Stimulated activated CD4-positive, alpha-beta T cell treated with anti-CD3 and anti-CD28 coated beads, Interleukin-4, amount 100 ng/mL, for 4 hours (primary cell): ENCODE measurements at places on chromosomes 11 and 22.

DNA sequence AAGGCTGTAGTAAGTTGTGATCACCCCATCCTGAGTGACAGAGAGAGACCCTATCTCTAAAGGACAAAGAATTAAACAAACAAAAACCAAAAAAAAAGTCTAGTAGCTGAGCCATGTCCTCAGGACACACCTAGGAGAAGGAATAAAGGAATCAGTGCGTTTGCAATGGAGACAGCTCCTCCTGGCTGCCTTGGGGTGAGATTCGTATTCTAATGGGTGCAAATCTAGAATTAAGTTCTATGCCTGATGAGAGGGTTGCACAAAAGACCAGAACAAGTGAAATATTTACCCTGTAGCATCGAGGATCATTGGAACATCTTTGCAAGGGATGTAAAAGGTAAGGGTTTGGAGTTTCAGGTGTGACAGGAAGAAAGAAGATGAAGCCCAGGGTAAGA lies 70.3 kb upstream of the BMAL1 start:
- no peak for DNase-seq

DNA sequence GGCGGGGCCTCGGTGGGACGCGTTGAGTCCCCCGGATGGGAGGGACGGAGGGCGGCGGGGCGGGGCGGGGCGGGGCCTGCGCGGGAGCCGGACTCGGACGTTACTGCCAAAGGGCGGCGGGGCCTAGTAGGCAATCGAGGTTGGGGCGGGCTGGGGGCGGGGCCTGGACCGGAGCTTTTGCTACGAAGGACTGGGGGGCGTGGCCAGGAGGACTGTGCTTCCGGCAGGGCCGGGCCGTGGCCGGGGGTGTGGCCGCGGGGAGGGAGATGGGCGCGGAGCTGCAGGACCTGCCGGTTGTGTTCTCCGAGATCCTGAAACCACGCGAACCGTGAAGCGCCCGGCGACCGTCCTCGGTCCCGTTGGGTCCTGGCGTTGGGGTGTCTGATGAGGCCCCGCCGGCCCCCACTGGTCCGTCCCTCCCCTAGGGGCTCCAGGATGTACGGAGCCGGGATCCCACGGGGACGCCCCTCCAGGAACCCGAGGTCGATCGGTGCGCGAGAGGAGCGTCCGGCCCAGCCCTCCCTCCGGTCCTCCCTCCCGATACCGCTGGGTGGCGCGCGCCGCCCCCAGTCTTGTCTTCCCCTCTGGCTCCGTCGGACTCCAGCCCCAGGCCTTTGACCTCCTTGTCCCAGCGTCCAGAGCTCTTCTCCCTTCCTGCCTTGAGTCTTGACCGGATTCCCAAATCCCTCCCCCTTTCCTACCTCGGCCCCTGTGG lies 648 bp upstream of the NUDT8 start:
- peak; percentile 94 for DNase-seq

- DNase-seq = peak; percentile 69
These were observed 761 bp downstream of the HMBS start for GRCh38 chr11:119085437-119085847.

GRCh38 chr11:39374963-39375698 lies 2084.3 kb downstream of the LRRC4C start:
- DNase-seq = no peak

- DNase-seq = no peak
These were observed 52.1 kb downstream of the MYH9 start for GRCh38 chr22:36335621-36336020.

DNA sequence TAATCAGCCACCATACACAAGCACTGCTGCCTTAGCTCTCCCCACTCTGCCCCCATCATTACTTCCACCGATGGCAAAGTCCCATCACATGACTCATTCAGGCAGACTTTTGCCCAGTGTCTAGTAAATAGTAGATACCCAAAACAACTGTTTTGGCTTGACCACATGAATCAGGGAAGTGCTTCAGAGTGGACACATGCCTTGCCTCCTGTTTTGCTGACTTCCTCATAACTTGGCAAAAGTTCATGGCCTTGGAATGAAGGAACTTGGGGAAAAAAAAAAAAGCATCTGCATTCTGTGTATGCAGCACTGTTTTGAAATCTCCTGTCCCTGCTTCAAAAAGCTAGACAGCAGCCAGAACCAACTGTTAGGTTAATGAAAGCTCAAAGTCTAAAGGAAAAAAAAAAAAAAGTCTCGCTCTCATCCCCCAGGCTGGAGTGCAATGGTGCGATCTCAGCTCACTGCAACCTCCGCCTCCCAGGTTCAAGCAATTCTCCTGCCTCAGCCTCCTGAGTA lies 335.3 kb downstream of the FAM181B start:
- DNase-seq = no peak

GRCh38 chr11:69278091-69278867 lies 15.7 kb upstream of the MYEOV start:
- DNase-seq = no peak

- no peak for DNase-seq
These were observed 43.2 kb upstream of the E2F8 start for GRCh38 chr11:19283991-19284390.

GRCh38 chr11:12235947-12236743 lies 125.8 kb downstream of the MICAL2 start:
- DNase-seq = no peak

- DNase-seq = no peak
These were observed 147.4 kb upstream of the SNX19 start for GRCh38 chr11:131063638-131064037.

GRCh38 chr11:123450623-123451022 lies 20.6 kb downstream of the GRAMD1B start:
- no peak for DNase-seq

DNA sequence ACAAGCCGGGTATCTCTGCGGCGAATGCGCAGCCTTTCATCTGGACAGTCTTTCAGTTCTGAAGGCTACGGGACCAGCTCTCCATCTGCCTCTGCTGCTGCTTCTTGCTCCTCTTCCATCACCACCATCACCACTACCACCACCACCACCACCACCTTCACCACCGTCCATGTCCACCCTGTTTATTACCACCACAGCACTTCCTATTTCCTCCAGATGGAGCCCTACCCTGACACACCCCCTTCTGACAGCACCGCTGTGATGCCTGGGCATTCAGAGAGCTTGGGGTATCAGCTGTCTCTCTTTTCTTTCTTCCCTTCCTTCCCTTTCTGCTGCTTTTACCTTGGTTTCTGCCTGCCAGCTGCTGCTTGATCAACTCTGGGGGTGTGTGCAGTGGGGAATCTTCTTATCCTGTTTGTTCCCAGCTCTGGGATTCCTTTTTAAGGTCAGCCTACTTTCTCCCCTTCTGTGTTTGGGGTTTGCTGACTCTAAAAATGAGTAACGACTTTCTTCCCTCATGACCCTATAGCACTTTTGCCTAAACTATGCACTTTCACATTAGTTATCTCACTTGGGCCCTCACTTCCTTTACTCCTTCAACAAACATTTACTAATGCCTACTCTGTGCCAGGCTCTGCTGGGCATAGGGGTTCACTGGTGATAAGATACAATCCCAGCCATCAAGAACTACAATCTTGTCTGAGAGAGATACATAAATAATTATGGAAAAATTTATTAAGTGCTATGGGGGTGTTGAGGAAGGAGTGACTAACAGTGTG lies 7.8 kb upstream of the RRM1 start:
- no peak for DNase-seq

DNA sequence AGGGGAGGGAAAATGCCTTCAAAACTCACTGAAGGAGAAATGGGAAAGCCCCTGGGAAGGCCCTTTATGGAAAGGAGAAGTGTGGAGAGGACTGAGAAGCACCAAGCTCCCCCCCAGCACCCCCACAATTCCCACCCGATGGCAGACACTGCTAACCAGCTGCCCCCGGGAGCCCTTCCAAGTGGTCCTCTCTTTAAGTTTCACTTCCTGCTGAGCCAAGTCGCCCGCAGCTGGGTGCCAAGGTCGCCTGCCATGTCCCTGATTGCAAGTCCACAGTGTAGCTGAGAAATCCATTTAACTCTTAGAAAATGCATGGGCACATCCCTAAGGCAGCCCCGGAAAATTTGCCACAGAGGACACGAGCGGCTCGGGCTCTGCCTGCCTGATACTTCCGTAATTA lies 68.2 kb downstream of the GALNT18 start:
- DNase-seq = no peak

GRCh38 chr11:112524798-112525197 lies 264.1 kb upstream of the PLET1 start:
- no peak for DNase-seq

GRCh38 chr22:36201630-36202319 lies at the start of gene APOL4:
TSS of gene APOL4 (minus strand) at chr22:36201809. CDS start at chr22:36201734, 75 bp downstream.
- no peak for DNase-seq

DNA sequence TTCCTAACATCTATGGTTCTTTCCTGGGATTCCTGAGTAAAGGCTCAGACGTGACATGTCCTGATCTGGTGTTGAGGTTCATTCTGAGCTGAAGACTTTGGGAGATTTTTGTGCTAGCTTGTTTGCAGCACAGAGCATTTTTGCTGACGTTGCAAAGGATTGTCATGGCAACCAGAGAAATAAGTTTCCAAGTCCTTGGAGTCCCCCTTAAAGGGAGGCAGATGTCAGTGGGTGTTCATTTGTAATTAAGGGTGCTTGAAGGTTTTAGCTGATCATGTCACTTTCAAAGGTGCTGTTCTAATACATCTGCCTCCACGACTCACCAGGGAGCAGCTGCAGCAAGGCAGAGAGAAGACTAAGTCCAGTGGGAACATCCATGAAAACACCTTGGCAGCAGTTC lies 5.4 kb upstream of the SYN3 start:
- no peak for DNase-seq

GRCh38 chr11:108790501-108791299 lies 125.8 kb downstream of the DDX10 start:
- DNase-seq = no peak

GRCh38 chr22:31079095-31079642 lies 1.9 kb upstream of the SMTN start:
- no peak for DNase-seq

GRCh38 chr11:72283947-72284346 lies 40.0 kb upstream of the PHOX2A start:
- DNase-seq = no peak

DNA sequence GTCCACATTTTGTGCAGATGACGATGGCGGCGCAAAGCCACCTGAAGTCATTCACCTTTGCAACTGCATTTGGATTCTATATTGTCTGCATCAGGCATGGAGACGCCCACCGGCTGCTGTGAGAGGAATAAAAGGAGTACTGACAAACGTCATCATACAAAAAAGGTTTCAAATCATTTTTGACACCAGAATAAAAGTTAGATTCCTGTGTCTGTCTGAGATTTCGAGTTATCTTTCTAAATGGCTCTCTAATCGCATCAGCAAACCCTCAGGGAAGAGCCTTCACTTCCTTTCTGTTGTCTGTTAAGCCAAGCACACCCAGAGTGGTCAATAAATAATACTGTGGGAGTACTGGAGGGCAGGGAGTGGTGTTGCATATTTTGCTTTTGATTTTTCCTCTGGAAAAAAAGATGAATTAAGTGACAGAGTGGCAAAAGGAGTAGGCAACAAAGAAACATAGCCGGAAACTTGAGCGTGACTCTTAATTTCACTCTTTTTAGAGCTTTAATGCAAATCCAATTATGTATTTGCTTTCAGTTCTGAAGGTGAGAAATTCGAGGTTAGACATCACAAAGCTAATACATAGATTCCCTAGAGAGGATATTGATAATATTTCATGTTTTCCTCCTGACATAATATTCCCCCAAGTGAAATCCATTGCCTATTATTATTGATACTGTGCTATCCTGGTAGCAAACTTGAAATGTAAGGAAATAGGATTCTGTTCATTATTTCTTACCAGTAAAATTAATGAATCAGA lies 150.8 kb upstream of the MTMR2 start:
- no peak for DNase-seq

DNA sequence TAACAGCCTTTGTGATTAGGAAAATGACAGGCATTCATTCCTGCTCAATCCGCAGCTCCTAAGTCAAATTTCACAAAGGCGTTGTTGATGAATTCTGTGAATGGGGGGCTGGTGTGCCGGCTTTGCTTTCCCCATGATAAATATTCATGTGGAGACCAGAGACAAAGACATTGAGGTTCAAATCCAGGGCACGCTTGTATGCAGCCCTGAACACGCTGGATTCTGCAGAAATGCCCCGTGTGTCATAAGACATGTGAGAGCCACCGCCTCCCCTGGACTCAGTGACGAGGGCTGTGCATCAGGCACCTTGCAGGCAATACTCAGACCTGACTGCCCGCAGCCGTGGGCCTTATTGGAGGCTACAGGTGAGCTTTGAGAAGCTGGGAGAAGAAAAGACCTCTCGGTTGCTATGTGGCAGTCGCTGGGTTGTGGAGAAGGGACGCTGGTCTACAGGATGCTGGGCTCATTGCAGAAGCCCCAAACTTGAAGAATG lies 906.2 kb downstream of the BRD1 start:
- DNase-seq = no peak

DNA sequence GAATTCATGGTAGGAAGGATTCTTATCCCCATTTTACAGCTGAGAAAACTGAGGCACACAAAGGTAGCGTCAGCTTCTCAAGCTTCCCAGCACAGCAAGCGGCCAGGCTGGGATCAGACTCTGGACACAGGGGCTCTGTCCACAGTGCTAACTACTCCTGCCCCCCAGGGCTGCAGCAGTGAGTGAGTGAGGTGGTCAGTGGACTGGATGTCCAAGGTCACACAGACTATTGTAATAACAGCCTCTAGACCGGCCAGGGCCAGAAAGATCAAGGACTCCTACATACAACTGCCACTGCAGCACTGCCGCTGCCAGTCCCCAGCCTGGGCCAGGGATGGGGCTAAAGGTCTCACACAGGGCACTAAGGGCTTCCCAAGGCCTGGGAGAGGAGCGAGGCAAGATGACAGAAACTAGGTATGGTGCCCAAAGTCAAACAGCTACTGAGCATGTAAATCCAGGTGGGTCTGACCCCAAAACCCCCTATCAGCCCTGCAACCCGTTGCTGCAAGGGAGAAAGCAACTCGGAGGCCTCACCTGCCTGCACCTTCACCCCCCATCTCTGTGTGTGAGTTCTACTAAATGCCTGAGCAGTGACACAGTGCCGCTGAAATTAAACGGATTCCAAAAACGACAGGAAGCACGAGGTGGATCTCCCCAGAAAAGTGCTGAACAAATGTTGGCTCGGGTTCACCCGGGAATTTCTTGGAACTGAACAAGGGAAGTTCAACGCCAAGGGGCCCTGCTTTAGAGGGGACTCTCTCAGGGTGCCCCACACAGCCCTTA lies 161.8 kb upstream of the GRK3 start:
- DNase-seq = no peak

DNA sequence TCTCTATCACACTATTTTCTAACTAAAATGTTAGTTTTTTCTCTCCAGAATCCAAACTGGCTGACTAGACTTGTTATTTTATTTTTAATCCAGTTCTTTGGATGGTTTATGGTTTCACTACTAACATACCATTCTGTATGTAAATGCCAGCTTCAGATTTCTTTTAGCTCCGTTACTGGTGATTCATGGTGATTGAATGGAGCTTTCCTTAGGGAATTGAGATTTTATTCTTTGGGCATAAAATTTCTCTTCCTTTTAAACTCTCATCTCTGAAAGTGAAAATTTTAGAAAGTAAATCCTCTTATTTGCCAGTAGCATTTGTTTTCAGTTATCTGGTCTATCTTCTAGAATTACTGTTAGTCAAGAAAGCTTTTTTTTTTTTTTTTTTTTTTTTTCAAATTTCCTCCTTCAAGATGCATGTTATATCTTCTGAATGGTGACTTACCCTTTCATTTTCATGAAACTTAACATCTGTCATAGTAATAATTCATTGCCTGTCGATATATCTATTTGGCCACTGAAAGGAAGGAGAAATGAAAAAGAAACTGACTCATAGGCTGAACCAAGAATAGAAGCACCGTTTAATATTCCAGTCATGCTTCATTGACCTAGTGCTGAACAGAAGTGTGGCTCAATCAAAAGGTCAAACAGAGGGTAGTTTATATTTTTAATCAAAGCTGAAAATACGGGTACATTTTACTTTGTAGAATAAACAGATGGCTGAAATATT lies 6.4 kb downstream of the ENDOD1 start:
- DNase-seq = no peak

- no peak for DNase-seq
These were observed 2.1 kb downstream of the RAPSN start for GRCh38 chr11:47446833-47447232.
